Natural killer cell treated with Interleukin-12 subunit alpha and Interleukin-12 subunit beta and Interleukin-15 and Interleukin-18, amount 100 ng/mL, for 72 hours (primary cell): ENCODE measurements at places on chromosomes 5 and 9. TPM values are rescaled to one million over a fixed set of nuclear protein-coding genes. Genes with fewer than 3 reads are reported as not detected.
A peak's percentile ranks its signal among the peaks of the same experiment; 100 is the strongest.

DNA sequence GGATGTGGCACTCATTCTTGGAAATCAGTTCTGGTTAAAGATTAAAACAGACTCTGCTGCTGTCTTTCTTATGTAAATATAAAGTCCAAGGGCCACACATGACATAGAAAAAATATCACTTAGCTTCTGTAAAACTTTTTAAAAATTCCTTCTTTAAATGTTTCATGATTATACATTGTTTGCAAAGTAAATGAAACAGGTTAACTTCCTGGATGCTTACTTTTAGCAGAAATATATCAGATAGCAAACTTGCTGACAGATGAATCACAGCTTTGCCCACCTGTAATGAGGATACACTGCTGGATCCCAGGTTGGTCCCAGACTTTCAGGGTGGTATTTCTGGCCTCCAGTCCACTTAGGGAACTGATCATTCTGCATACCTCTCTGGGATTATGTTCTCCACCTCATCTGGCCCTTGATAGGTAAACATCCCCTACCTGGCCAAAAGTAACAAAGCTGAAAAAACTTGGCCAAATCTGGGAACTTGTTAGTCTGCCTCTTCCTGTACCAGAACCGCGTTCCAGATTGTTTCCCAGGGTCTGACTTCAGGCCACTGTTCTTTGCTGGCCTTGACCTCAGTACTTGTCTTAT, 340.5 kb downstream of the ADGRV1 start:
- DNase-seq = no peak

- peak; percentile 76 for DNase-seq
Observed at GRCh38 chr5:169650701-169651331, 13.7 kb downstream of the DOCK2 start.

GRCh38 chr5:79464695-79465332, 49.1 kb downstream of the HOMER1 start:
- DNase-seq = no peak

- peak; percentile 58 for DNase-seq
Observed at GRCh38 chr9:137445930-137446431, 4.8 kb upstream of the ENTPD8 start.

DNA sequence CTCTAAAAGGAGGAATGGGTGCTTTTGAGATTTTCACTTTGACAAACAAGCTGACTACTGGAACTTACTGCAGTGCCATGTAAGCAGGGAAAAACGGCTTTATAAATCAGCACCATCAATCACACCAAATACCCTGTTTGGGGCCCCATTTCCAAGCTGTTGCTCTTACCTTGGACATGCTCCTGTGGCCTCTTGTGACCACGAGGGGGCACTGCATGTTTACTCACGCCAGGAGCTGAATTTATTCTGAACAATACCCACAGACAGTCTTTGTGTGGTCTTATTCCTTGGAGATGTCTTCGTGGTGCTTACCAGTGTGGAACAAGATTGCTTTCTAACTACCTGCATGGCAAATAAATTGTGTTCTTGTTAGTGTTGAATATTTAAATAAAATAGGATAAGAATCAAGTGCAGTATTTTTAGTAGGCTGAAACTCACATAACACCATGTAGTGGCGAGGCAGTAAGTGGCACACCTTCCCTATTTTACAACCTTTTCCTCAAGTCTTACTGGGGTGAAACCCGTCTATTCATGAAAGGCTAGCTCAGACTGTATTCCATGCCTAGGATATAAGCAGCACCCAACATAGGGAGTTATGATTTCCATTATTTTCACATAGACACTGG, 155.5 kb upstream of the NMUR2 start:
- DNase-seq = no peak

GRCh38 chr9:133477461-133477860, 1.4 kb downstream of the SLC2A6 start:
- DNase-seq = no peak

DNA sequence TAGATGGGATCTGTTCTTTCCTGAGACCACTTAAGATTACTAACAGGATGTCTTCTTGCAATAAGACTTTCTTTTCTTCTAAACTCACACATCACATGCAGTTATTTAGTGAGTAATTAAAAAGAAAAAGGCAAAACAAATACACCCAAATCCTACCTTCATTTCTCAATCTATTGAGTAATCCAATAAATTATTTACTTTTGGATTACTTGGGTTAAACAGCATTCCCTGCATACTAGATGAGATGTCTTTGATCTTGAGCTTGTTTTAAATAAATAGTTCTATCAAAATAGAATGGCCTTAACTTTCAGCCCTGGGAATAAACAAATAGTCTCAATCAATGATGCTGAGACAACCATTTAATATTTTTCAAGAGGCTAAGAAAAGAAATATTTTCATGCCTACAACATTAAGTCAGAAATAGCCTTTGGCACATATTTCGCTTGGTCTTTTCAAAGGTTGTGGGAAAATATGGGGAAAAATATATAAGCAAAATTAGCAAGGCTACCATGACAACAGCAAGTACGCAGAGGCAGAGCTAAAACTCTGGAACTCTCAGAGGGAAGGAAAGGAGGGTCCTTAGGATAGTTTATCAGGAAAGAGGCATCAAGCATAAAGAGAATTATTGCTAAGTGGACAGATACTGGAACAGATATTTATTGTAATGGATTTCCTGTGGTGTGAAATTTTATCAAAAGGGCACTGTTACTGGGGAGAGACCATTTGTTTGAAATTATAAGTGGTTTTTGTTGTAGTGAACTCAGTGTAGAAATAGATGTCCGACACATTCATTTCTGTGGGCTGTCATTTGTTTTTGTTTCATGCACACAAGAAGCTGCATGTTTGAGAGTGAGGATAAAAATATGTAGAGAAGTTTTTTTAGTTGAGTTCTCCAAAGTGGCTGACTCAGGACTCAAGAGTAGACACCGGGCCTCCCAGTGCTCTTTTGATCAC, 70.2 kb upstream of the CDH6 start:
- DNase-seq = no peak

- peak; percentile 38 for DNase-seq
Observed at GRCh38 chr9:138096519-138096845, 218.9 kb downstream of the CACNA1B start.

LCN10 gene
- total RNA-seq = 0.21 TPM

COL15A1 gene
- 0.14 TPM for total RNA-seq

ACOT12 gene
- not detected for total RNA-seq

DNAH5 gene
- not detected for total RNA-seq

CER1 gene
- not detected for total RNA-seq

AK8 gene
- total RNA-seq = not detected

BOD1 gene
- 24.4 TPM for total RNA-seq

PCDHGA1 gene
- total RNA-seq = 0.07 TPM

SOX30 gene
- not detected for total RNA-seq

PRDM9 gene
- not detected for total RNA-seq
